ENCODE measurements at places on chromosomes 5 and 9.

DNA sequence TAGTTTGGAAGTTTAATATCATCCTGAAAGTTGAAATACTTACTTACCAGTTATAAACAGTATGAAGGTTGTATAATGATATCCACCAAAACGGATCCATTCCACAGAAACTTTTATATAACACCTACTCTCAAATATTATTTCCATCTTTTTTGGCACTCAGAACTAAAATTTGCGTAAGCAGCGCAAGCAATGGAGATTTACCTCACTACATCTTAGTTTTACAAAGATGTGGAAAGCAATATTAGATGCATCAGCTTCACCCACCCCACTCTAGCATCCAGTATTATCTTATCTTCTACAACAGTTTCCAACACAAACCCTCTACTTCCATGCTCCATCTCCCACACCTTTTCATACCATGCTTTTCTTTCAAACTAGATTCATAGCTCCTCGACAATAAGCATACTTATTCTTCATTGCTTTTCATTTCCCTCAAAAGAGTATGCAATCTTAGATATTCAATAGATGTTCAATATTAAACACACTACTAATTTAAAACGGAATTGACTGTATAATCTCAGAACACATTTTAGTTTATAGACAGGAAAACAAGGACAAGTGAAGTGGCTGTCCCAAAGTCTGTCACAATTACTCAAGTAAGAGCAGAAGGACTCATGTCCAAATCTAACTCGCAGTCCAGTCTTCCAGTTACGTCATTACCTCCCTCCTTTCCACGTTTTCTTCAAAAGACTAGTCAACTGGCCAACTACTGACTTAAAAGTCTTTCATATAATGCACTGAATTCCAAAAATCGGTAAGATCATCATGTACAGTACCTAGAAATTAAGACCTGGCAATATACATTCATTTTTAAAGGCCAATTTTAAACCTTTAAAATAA, 2.2 kb downstream of the PPP2CA start:
- no peak for DNase-seq

DNA sequence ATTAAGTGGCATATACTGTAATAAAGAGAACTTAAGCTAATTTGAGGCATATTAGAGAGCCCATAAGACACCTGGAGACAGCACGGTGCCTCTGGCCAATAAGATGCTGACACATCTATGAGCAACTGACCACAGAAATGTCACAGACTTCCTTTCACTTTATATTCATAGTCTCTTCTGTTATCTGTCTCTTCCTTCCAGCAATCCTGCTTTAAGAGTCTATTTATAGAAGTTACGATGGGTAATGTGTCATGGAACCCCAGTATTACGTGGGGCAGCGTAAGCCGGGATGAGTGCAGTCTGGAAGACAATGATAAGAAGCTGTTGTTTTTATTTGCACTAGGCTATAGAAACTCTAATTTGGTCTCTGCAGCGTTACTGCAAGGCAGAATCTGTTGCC, 136.8 kb downstream of the CFAP90 start:
- DNase-seq: no peak

DNA sequence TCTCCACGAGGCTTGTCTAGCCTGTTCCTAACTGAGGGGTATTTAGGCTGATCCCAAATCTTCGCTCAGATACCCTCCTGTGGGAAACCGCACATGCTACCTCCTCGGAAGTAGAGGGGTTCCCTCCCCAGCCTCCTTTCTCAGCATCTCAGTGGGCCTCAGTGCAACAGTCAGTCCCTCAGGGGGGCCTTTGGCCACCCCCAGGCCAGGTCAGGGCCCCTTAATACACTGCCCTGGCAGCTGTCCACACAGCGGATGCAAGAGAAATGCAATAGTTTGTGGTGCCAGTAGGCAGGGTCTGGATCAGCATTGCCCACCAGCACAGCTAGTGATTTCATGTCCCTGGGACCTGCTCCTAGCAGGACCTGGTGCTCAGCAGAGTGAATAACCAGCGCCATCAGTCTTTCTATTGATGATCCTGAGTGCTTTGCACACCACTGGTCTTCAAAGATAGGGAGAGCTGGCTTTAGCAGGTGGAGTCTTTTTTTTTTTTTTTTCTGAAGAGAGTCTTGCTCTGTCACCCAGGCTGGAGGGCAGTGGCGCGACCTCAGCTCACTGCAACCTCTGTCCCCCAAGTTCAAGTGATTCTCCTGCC, 7.5 kb downstream of the PLPP7 start:
- no peak for DNase-seq

GRCh38 chr9:90942555-90942954, 140.9 kb downstream of the SYK start:
- no peak for DNase-seq

DNA sequence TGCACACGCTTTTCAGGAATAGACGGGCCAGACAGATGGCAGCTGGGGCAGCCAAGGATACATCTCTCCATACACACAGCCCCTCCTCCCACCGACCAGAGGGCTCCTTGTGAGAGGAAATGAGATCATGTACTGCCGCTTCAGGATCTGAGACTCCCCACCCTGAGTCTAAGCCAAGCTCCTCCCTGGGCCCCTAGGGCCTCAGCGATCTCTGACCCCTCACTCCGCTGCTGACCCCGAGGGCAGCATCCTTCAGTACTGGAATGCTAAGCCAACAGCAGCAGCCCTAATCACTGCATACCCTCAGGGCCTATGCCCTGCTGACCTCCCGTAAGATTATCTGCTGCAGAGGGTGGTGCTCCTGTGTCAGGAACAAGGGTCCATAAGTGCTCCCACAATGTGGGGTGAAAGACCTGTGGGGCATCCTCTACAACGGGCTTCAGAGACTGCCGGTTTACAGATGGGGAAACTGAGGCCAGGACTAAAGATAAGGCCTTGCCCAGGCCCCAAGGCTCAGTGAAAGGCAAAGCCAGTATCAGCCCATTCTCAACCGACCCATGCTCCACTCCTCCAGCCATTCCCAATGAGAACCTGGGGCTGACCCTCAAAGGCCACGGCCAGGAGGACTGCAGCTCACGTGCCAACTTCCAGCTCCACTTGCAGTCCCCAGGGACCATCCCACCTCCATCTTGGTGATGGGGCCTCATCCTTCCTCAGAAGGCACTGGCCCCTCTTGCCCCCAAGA, 37.5 kb downstream of the BICD2 start:
- no peak for DNase-seq

DNA sequence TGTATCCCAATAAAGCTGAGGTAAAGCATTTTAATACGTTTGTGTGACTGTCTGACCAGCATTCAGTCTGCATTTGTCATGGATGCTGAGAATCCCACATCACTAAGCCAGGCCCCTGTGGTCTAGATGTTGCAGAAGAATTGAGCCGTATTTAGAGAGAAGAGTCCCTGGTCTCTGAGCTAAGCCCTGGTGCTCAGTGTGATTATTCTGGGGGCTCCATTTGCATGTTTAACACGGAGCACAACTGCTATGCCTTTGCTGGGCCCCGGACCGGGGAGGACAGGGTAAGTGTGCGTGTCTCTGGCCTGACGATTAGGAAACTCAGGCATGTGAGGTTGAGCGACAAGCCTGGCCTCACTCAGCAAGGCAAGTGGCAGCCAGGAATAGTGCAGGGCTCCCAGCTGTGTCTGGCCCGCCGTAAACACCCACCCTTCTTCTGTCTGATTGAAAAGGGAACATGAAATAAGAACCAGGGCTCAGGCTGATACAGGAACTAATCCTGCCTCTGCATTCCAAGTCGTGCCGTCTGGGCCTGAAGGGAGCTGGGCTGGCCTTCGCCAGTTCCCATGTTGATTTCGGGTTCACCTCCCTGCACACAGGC, 22.3 kb downstream of the FAM78A start:
- DNase-seq: no peak

DNA sequence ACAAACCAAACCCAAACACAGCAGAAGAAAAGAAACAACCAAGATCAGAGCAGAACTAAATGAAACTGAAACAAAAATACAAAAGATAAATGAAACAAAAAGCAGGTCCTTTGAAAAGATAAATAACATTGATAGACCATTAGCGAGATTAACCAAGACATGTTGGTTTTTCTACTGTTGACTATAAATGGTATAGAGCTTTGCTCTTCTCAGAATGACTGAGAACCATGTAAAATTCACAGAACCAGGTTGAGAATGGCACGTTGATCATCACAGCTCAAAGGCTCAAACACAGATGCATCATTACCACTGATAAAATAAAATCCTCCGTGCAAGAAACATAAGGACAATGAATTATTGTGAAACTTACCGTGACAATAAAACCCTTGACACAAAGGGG, 105.2 kb downstream of the MARCHF11 start:
- no peak for DNase-seq

DNA sequence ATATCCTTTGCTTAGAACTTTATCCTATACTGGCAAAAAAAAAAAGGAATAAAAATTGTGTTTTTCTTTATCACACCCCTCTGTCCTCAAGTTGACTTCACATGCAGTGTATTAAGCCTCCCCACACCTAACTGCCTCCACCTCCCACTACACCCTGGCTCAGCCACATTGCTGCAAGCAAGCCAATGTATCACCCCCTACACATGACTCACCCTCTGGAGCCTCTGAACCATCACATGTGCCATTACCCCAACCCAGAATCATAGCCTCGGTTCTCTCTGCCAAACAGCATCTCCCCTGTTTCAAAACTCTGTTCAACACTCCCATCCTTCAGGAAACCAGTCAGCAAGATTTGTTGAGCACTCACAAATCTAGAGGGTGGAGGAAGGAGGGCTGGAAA, 209.0 kb downstream of the CWC27 start:
- DNase-seq: no peak

DNA sequence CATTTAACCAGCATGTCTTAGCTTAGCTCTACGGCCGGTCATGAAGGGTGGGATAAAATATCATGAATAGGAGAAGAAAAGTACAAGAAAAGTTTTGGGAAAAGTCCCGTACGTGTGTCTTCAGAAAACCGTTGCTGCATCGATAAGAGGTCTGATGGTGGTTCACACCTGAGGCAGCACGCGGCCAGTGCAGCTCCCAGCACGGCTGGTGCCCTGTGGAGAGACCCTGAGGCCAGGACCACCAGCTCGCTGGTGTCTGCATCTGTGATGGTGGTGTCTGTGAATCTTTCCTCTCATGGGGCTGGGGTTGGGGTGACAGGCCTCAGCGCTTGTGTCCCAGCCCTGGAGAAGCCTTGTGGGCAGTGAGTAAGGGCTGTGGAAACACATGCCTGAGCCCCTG, 148.9 kb upstream of the IRX4 start:
- no peak for DNase-seq

GRCh38 chr5:116575326-116576052, 866 bp upstream of the SEMA6A start:
- no peak for DNase-seq

DNA sequence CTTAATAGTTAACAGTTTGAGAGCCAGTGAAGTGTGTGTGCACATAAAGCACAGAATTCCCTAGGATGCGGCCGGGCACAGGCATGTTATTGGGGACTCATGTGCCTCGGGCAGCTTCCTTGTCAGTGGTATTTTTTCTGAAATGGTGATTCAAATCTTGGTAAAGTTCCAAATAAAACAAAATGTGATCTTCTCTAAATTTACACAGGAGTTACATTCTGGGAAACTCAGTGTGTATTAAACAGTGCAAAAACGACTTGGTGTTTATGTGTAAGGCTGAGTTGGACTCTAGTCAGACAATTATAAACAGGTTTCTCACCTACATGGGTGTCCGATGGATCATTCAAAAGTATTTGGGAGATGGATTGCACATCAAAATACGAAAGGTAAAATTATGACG, 48.9 kb downstream of the BOD1 start:
- no peak for DNase-seq

DNA sequence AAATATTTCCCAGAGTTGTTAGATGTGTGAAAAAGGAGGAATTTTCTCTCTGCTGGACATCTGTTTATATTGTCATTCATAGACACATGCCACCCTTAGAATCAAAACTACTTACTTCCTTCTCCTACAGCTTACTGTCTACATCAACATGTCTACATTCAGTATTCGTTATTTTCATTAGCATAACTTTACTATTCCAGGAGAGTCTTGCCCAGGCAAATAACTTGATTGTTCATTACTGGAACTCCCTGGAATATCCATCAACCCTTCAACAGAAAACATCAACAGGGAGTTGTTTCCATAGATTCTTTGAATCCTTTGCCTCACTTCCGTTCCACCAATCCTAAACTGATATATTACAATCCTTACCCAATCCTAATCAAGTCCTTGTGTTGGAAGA, 457.5 kb upstream of the ZNF608 start:
- DNase-seq: no peak

GRCh38 chr5:40680741-40681362, 1.1 kb downstream of the PTGER4 start:
- DNase-seq: peak; percentile 58

DNA sequence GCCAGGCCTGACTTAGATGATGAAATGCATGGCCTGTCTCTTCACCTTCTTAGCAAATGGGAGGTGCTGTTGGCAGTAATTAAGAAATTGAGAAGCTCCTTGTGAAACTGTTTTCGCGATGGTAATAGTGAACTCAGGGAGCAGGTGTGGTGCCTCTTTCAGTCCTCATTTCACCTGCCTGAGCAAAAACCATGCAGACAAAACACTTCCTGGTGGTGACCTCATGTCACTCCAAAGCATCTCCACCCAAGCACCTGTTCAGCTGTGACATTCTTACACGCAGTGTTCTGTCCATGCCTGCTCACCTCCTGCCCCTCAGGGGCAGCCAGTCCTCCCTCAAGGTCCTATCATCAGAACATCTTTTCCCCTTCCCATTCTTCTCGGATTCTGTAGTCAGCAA, 146.5 kb downstream of the CD180 start:
- DNase-seq: no peak

DNA sequence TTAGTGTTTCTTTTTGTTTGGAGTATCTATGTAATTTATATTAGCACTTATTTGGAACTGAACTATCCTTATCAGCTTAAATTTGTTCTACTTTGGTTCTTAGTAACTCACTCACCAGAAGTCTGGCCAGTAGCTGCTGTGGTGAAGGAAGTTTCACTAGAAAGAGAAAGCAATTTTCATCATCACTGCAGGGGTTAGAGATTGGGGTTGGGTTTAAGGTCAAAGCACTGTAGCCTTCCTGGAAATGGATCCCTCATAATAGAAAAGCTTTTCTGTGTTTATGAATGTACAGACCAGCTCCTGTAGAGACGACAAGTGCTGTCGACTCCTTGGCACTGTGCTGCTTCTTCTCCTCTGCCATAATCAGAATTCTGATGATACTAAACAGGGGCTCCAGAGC, 22.2 kb downstream of the MROH2B start:
- no peak for DNase-seq

DNA sequence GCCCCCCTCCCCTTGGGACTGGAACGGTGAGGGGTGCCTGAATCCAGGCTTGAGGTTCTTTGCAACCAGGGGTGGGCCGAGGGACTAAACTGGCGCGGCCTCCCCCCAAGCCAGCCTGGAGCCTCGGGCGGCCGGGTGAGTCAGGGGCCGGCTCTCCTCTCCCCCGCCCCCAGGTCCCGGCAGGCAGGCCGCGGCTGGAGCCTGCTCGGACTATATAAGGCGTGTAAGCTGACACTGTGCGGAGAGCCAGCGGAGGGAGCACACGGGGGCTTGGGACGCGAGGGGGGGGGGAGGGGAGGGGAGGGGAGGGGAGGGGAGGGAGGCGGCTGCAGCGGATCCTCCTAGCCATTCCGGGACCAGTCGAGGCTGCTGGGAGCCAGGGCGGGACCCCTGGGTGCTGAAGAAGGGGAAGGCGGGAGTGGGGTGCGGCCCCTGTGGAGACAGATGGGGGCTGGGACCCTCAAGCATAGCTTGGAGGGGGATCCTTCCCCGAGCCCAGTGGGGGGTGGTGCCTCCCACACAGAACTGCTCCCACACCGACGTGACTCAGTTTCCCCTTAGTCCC, 595 bp downstream of the PDLIM7 start:
- no peak for DNase-seq

GRCh38 chr5:28714907-28715698, 1676.7 kb upstream of the CDH9 start:
- no peak for DNase-seq

- DNase-seq: no peak
Observed at GRCh38 chr5:107954254-107954653, 283.5 kb upstream of the EFNA5 start.
